Activated T-cell treated with anti-CD3 and anti-CD28 coated beads for 1 hour (primary cell): ENCODE measurements at places on chromosomes 3 and 15.

DNA sequence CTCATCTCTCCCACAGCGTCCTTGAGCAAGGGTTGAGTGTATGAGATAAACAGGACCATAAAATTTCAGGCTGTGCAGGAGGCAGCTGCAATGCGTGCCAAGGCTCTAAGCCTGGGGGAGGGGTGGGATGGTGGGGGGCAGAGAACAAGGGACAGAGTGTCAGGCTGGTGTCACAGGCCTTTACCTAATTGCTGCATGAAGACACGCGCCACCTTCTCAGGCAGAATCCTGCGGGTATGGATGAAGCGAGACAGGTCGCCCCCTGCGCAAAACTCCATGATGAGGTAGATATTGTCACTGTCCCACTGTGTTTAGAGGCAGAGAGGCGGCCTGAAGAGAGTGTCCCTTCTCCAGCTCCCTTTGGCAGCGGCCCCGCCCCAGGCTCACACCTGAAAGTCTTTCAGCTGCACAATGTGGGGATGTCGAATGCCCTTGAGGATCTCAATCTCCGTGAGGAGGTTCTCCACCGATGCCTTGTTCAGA is 1.0 kb downstream of the ULK3 start:
- DNase-seq: no peak

DNA sequence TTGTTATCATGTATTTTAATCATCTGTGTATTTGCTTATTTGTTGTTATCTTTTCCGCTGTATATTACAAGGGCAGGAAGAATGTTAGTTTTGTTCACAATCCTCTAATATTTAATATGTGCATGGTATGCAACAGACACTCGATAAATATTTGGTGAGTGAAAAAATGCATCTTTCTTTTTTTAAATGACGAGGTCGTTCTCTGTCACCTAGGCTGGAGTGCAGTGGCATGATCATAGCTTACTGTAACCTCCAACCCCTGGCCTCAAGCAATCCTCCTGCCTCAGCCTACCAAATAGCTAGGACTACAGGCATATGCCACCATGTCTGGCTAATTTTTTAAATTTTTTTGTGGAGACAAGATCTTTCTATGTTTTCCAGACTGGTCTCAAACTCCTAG is 66.2 kb downstream of the MITF start:
- DNase-seq: no peak

GRCh38 chr3:87320756-87321626 is 44.6 kb upstream of the POU1F1 start:
- DNase-seq: no peak

DNA sequence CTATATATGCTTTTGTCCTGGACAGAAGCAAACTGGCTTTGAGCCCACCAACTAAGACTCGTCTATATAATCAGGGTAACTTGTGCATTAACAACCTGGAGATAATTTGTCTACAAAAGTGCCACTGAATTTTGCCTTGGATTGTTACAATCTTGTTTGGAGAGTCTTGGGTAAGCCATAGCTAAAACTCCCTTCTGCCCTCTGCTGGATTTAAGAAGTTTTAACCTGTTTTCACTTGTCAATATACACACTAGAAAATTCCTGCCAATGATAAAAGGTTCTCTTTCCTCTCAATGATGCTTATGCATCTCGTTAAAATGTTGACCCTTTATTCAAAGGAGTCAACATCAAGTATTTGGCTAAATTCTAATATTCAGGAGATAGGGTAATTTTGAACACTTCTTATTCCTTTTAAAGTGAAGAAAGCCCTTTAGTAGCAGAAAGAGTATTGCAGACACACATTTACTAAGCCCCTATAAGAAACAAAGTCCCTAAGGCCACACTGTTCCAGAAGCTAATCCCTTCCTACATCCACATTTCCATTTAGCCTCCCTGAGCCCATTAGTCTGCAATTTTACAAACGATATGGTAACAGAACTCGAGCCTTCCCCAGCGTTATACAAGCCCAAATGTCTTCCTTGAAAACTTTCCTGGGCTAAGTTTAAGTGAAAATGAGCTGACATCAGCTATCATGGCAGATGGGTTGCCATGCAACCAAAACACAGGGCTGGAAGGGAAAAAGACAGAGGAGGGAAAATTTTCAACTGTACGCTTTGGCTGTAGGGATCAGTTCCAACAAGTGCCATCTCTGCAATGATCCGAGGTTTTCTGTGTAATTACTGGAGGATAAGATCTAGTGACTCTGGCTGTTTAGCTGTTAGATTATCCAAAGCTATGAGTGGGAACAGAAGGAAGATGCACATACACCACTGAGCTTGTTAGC is 75.9 kb upstream of the FGF12 start:
- DNase-seq: no peak

DNA sequence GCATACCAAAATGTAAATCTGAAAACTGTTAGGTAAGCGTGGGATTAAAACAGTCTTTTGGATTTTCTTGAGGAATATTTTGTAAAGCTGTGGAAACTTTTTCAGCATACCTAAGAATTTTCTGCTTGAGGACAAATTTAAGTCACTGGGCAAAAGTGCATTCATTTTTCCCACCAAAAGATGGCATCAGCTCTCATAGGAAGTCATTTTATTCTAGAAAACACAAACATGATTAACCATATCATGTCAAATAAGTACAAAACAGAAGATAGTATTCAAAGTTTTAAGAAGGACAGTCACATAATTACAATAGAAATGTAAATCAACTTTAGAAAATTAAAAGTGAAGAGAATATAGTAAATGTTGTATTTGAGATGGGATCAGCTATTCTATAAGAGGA is 63.5 kb downstream of the SLC49A4 start:
- DNase-seq: no peak

GRCh38 chr3:53581671-53582070 is 87.3 kb downstream of the CACNA1D start:
- DNase-seq: no peak

GRCh38 chr3:193938613-193939012 is 197.3 kb upstream of the HES1 start:
- DNase-seq: no peak

GRCh38 chr3:54986294-54986693 is 58.4 kb upstream of the LRTM1 start:
- no peak for DNase-seq

DNA sequence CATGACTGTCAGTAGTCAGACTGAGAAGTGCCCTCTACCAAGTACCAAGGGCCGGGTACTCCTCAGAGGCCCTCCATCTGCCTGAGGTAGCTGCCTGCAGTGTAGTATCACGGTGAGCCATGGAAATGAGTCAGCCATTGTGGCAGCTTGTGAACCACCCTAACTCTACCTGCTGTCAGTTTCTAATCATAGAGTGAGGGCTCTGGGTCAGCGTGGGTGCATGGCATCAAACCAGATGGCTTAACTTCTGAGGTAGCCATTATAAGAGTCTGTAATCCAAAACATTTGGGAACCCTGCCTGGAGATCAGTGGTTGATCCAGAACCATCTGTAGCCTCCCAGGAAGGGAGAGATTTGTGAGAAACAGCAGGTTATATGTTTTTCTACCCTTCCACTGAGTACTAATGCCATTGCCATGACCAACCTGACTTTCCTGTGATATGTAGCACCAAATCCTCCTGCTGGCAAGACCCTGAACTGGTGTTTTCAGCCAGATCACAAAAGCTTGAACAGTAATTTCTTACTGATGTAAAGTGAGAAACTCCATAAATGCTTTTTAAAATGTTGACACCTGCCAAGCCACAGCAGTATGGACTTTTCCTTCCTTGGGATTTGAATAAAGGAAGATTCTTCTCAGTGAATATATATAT is 38.9 kb downstream of the ABHD2 start:
- no peak for DNase-seq

DNA sequence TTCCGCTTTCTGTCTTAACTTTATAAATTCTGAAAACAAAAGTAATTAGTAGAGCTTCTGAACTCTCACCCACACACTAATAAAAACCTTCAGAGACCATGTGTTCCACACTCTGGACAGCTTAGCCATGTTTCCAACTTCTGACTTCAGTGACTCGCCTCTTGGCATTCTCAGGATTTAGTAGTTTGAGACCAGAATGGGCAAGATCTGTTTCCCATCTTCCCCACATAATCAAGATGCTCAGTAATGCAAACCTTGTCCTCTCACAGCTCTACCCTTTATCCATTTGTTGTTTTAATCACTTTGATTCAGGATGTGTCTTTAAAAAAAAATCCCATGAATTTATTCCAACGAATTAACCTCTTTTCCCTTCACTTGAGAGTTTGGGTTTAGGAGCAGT is 166.6 kb upstream of the SLC24A5 start:
- no peak for DNase-seq

DNA sequence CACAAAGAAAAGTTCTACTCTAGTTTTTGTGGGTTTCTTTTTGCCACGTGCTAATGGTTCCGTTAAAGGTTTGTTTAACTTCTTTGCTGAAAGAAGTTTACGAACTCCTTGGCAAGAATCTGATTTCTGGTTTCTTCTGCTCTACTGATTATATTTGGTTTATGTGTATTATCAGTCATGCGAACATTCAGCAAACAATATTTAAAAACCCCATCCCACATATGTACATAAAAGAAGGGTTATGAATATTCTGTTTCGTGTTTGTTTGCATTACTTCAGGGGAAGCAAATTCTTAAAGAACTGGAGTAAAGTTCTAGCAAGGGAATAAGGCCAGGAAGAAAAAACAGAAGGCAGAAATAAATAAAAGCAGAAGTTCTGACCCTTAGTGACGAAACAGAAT is 9.8 kb downstream of the LARS2 start:
- no peak for DNase-seq

- DNase-seq: no peak
Observed at GRCh38 chr15:30921781-30922479, 18.2 kb downstream of the FAN1 start.

DNA sequence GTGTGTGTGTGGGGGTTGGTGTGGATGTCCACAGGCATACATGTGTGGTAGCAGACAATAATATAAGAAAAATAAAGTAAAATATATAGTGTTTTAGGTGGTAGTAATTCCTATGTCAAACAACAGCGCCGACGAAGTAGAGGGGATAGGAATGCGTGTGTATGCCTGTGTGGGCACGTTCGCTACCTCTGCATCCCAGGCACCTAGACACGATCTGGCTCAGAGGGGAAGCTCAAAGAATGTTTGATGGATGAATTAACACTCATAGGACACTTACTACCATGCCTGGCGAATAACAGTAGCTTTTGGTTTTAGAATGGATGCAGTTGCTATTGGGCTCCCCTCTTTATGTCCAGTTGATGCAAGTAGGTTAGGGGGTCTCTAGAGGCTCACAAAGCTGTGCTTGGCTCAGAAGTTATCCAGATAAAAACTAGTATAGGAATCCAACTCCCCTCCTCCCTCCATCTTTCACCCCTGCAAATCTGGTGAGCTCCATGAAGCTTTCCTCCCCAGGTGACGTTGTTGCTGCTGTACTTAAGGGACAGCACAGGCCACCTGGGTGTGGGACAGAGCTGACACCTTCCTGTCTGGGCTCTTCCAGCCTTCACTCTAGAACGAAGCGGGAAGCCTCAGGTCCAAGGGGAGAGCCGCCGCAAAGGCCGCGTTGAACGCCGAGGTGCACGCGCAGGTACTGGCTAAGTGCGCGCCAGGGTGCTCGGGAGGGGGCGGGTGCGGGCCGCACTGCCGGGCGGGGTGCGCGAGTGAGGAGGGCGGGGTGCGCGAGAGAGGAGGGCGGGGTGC is 192.6 kb upstream of the LYSMD4 start:
- peak; percentile 63 for DNase-seq

- DNase-seq: no peak
Observed at GRCh38 chr15:67760901-67761300, 64.4 kb upstream of the SKOR1 start.

DNA sequence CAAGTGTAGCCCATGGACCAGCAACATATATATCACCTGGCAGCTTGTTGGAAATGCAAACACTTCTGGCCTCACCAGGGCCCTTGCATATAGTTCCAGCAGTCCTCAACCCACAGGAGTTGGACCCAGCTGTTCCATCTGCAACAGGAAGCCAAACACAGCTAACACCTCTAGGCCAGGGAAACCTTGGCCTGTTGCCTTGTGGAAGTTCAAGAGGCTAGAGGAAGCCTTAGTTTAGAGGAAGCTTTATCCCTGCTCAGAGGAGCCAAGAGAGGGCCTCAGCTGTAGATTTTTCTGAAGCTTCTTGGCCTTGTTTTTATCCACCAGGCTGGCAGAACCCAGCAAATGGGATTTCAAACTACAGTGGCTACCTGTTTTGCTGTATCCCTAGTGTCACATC is 11.4 kb downstream of the FHIT start:
- no peak for DNase-seq

DNA sequence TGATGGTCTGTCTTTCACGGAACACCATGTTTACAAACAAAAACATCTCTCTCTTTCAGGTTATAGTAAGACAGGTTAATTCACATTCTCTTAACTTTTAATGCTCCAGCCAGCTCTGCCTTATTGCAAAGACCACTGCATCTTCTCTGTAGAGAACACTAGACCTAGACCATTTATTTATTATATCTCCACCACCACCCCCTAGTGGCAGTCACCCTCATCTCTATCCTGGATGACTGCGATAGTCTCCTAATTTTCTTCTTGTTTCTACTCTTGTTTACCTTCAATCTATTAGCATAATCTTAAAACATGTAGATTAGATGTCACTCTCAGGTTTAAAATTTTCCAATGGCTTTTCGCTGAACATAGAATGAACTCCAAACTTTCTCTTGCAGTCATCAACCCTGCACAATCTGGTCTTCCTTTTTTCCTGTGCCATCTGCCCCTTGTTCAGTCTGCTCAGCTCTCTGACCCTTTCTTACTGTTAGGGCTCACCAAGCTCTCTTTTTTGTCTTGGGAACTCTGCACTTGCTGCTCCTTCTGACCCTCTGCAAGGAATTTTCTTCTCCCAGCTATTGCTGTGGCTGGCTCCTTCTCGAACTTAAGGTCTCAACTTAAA is 155.6 kb downstream of the SQOR start:
- no peak for DNase-seq

GRCh38 chr3:48306860-48307530 is 26.5 kb downstream of the SPINK8 start:
- DNase-seq: no peak

DNA sequence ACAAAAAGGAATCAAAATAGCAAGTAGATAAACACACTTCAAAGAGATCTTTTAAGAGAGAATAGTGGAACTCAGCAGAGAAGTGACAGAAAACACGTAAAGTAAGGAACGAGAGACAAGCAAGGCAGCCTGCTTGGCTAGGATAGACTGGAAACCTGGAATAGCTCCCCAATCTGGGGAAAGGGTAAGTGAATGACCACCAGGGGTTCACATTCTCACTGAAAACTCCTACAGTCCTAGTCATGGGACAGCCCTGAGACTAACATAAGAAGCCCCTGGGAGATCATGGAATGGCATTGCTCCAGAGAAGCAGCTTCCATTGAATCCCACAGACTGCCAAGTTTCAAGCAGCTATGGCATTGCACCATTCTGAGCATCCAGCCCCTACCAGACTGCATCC is 363.6 kb upstream of the ARPP21 start:
- no peak for DNase-seq

DNA sequence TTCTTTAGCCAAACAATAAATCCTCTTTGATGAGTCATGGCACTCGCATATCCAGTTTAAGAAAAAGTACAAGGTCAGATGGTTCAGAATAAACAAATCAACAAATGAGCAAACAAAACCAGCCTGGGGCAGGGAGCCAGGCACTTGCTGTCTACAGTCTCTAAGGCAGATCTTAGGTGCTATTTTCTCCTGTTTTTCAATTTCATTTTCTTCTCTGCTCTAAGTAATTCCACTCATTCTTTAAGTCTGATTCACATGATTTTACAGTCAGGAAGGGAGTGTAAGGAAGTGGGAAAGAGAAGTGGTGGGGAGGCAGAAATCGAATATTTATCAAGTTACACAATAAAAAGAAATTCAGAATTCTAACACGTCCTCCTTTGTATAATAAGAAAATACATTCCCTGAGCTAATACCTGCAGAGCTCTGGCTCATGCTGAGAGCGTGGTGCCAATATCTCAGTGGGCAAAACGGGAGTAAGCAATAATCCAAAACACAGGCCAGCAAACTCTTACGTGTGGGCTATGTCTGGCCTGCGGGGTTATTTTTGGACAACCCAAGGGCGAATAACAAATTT is 298.6 kb downstream of the ADAMTS17 start:
- no peak for DNase-seq
